ENCODE measurements at places on chromosomes 3 and 15. TPM values are rescaled to one million over a fixed set of nuclear protein-coding genes. Genes with fewer than 3 reads are reported as not detected.

KLHL6 gene
- total RNA-seq: 2.1 TPM

TNFAIP8L3 gene
- total RNA-seq: not detected

GPR27 gene
- 0.15 TPM for total RNA-seq

P4HTM gene
- 8.5 TPM for total RNA-seq

ATP8B4 gene
- 0.15 TPM for total RNA-seq

EPB42 gene
- total RNA-seq: not detected

GOLGA8T gene
- total RNA-seq: not detected

SRGAP3 gene
- 10.2 TPM for total RNA-seq

RTP1 gene
- total RNA-seq: not detected

CADM2 gene
- total RNA-seq: 0.36 TPM

GOLGA8Q gene
- total RNA-seq: 0.62 TPM

IQCH gene
- 2.4 TPM for total RNA-seq
